Neural crest cell (in vitro differentiated cells): ENCODE measurements at places on chromosomes 6 and 20. TPM values are rescaled to one million over a fixed set of nuclear protein-coding genes. Genes with fewer than 3 reads are reported as not detected.

GRCh38 chr6:64266351-64266821 is 630.8 kb downstream of the PHF3 start:
- DNase-seq: no peak
- no peaks in the 10 kb centered on the region for H3K27me3 ChIP-seq
- no peak overlapping the region for H3K4me3 ChIP-seq
- H3K4me1 ChIP-seq: no peaks in the 10 kb centered on the region
- H3K27ac ChIP-seq: no peak overlapping the region

ATP6V1G2 gene
- total RNA-seq: 3.3 and 5.1 TPM in 2 replicates

BHLHE23 gene
- total RNA-seq: not detected in 2 replicates

- H3K27ac ChIP-seq: no peak overlapping the region
- DNase-seq: no peak
- peaks cover 13% of the 10 kb centered on the region for H3K27me3 ChIP-seq
- no peak overlapping the region for H3K4me3 ChIP-seq
Observed at GRCh38 chr6:20217324-20217855, 5.1 kb upstream of the MBOAT1 start.

PSMB1 gene
- 174 and 175 TPM in 2 replicates for total RNA-seq

NKAIN4 gene
- 42.4 and 44.0 TPM in 2 replicates for total RNA-seq

DNA sequence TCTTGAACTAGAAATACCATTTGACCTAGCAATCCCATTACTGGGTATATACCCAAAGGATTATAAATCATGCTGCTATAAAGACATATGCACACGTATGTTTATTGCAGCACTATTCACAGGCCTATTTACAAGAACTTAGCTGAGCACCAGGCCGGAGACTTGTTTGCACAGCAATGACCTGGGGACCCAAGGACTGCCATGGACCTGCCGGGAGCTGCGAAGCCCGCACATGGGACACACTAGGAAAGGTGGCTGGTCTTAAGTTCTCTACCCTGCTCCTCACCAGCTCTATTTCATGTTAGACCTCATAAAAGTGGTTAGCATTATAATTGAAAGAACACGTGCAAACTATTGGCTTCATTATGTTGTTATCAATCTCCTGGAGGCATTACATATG is 70.4 kb upstream of the CST7 start:
- H3K4me3 ChIP-seq: no peak overlapping the region
- H3K4me1 ChIP-seq: no peaks in the 10 kb centered on the region
- no peaks in the 10 kb centered on the region for H3K36me3 ChIP-seq
- H3K27me3 ChIP-seq: peaks cover 8% of the 10 kb centered on the region
- DNase-seq: no peak

DNA sequence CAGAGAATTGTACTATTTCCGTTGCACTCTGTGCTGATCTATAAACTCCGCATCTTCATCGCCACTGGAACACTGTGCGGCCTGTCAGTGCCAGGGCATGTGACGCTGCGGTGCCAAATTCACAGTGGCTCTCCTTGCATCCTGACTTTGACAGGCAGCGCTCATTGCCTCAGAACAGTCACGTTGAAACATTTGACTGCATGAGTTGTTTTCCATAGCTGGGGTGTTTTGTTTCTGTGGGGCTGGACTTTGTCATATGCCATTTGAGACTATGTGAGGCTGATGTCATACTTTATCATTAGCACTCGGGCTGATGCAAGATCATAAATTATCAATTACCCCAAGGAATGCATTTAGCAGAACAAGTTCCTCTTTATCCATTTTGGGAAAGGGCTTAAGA is 32.7 kb downstream of the CFAP61 start:
- peaks cover 31% of the 10 kb centered on the region for H3K27me3 ChIP-seq
- H3K27ac ChIP-seq: peak overlapping the region; percentile 12
- no peak overlapping the region for H3K4me3 ChIP-seq
- no peaks in the 10 kb centered on the region for H3K4me1 ChIP-seq

SMPDL3A gene
- total RNA-seq: 3.3 and 3.6 TPM in 2 replicates

DNA sequence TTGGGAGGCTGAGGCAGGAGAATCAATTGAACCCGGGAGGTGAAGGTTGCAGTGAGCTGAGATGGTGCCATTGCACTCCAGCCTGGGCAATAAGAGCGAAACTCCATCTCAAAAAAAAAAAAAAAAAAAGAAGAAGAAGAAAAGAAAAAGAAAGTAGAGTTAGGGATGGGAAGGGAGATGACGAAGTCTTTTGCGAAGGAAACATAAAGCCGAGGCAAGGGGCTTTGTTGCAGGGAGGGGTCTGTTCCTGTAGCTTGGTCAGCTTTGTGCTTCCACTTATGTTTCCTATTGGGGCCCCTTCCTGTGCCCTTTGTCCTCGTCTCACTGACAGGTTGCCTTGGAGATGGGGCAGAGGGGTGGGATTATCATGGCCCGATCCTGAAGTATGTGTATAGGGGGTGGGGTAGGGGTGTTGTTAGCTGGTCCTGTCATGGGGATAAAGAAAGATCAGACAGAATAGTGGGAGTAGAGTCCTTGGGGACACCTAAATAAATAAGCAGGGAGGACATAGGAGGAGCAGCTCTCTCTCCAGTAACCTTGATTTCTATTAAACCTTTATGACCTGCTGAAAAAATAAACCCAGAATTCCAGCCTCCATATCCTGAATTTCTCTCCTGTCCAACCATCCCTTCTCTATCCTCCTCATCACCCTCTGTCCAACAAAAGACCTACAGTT is 1.1 kb upstream of the CLIC1 start:
- H3K27me3 ChIP-seq: no peaks in the 10 kb centered on the region
- H3K4me3 ChIP-seq: peak overlapping the region; percentile 93
- peak overlapping the region; percentile 100 for H3K27ac ChIP-seq
- DNase-seq: no peak
- H3K4me1 ChIP-seq: peaks cover 84% of the 10 kb centered on the region

DNA sequence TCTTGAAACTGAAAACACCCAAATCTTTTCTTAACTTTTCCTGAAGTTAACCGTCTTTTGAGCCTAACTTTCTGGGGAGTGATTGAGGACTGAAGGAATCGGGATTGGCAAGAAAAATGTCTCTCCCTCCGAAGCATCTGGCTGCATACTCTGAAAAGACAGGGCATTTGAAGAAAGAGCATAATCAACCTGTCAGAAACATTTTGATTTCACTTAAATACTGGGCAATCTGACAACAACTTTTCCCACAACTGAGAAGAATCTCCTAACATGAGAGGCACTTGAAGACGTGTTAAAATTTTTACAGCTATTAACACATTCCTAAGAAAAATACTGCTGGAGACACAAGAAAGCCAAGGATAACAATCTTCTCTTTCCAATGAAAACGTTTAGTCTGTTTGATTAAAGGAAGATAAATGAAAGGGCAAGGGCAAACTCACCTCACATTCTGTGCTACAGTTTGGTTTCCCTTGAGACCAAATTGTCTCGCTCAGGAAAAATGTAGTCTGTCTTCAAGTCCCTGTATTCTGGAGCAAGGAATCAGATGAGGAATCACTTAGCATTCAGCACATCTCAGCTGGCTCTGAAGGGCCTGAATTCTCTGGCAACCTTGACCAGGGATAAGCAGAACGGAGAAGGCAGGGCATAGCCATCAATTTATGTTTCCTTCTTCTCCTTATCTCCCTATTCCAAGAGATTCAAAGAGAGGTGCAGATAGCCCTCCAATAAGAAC is 76.1 kb downstream of the TBX18 start:
- no peak overlapping the region for H3K27ac ChIP-seq
- no peak for DNase-seq
- H3K36me3 ChIP-seq: no peaks in the 10 kb centered on the region
- no peak overlapping the region for H3K4me3 ChIP-seq
- no peaks in the 10 kb centered on the region for H3K27me3 ChIP-seq

- no peaks in the 10 kb centered on the region for H3K4me1 ChIP-seq
- DNase-seq: no peak
- no peak overlapping the region for H3K27ac ChIP-seq
- no peaks in the 10 kb centered on the region for H3K36me3 ChIP-seq
- no peak overlapping the region for H3K4me3 ChIP-seq
Observed at GRCh38 chr20:23186808-23187207, 100.7 kb upstream of the CD93 start.

SCGN gene
- not detected in 2 replicates for total RNA-seq

DNA sequence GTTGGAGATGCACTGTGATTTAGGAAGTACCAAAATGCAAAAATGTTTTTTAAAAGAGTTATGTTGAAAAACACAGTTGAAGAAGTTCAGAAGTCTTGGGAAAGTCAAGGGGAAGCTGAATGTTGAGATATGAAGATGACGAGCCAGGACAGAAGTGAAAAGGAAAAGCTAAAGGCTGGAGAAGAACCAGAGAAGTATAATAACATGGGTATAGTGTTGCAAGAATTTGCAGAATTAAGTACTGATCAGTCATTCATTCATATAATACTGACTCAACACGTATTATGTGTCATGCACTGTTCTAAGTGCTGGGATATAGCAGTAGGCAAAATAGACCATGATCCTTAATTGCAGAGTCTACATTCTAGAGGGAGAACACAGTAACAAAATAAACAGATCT is 432.8 kb downstream of the CDC5L start:
- no peaks in the 10 kb centered on the region for H3K27me3 ChIP-seq
- peaks cover 6% of the 10 kb centered on the region for H3K36me3 ChIP-seq
- DNase-seq: no peak
- no peak overlapping the region for H3K4me3 ChIP-seq
- no peak overlapping the region for H3K27ac ChIP-seq
- no peaks in the 10 kb centered on the region for H3K4me1 ChIP-seq

MMP24 gene
- 2.8 and 2.9 TPM in 2 replicates for total RNA-seq

GRCh38 chr20:1206366-1207148 is 3.3 kb downstream of the C20orf202 start:
- no peak overlapping the region for H3K27ac ChIP-seq
- H3K4me3 ChIP-seq: no peak overlapping the region
- no peaks in the 10 kb centered on the region for H3K36me3 ChIP-seq
- no peaks in the 10 kb centered on the region for H3K4me1 ChIP-seq
- no peak for DNase-seq

CCN6 gene
- total RNA-seq: not detected in 2 replicates

GRCh38 chr6:83057705-83058321 is 7.8 kb downstream of the UBE3D start:
- no peaks in the 10 kb centered on the region for H3K4me1 ChIP-seq
- H3K36me3 ChIP-seq: no peaks in the 10 kb centered on the region
- H3K4me3 ChIP-seq: no peak overlapping the region
- DNase-seq: peak; percentile 34

DNA sequence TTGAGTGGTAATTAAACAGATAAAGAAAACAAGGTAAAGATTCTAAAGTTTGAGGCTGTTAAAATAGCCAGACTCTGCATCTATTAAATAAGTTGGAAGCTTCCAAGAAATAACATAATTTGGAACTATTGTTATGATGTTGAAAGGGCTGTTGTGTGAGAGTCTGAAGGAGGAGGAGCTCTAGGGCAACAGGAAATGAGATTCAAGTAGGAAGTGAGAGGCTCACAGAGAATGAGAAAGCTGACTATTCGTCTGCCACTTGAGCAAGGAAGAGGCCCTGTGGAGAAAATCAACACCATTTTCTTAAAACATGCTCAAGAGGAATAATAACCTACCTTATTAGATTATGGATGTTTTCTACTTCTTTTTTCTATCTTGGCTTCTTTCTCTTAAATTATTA is 185.2 kb downstream of the SLC24A3 start:
- no peak for DNase-seq
- no peaks in the 10 kb centered on the region for H3K4me1 ChIP-seq
- H3K27me3 ChIP-seq: peaks cover 2% of the 10 kb centered on the region
- H3K36me3 ChIP-seq: peaks cover 10% of the 10 kb centered on the region
- H3K27ac ChIP-seq: no peak overlapping the region

GRCh38 chr6:110180228-110181008 is at the start of gene CDC40:
TSS of gene CDC40 (plus strand) at chr6:110180427. CDS start at chr6:110180445, 18 bp downstream.
- H3K36me3 ChIP-seq: no peaks in the 10 kb centered on the region
- H3K4me1 ChIP-seq: peaks cover 10% of the 10 kb centered on the region
- H3K27me3 ChIP-seq: no peaks in the 10 kb centered on the region
- peak within 1 kb of the TSS; percentile 100 for H3K27ac ChIP-seq
- H3K4me3 ChIP-seq: no peak within 1 kb of the TSS

- H3K4me1 ChIP-seq: no peaks in the 10 kb centered on the region
- no peak overlapping the region for H3K27ac ChIP-seq
- no peak overlapping the region for H3K4me3 ChIP-seq
- H3K27me3 ChIP-seq: no peaks in the 10 kb centered on the region
- H3K36me3 ChIP-seq: peaks cover 9% of the 10 kb centered on the region
Observed at GRCh38 chr6:141426400-141426980, 706.2 kb upstream of the GJE1 start.

- H3K4me3 ChIP-seq: no peak overlapping the region
- H3K36me3 ChIP-seq: no peaks in the 10 kb centered on the region
- H3K4me1 ChIP-seq: peaks cover 45% of the 10 kb centered on the region
- H3K27ac ChIP-seq: no peak overlapping the region
- DNase-seq: no peak
Observed at GRCh38 chr6:113205553-113205952, 651.6 kb upstream of the MARCKS start.

GRCh38 chr6:33426590-33427511 is 7.0 kb downstream of the SYNGAP1 start:
- H3K27me3 ChIP-seq: no peaks in the 10 kb centered on the region
- peaks cover 89% of the 10 kb centered on the region for H3K4me1 ChIP-seq
- peak overlapping the region; percentile 92 for H3K27ac ChIP-seq
- peak overlapping the region; percentile 95 for H3K4me3 ChIP-seq

ANGPT4 gene
- 0.07 TPM in 1 of 2 replicates, not detected in the other for total RNA-seq

DNA sequence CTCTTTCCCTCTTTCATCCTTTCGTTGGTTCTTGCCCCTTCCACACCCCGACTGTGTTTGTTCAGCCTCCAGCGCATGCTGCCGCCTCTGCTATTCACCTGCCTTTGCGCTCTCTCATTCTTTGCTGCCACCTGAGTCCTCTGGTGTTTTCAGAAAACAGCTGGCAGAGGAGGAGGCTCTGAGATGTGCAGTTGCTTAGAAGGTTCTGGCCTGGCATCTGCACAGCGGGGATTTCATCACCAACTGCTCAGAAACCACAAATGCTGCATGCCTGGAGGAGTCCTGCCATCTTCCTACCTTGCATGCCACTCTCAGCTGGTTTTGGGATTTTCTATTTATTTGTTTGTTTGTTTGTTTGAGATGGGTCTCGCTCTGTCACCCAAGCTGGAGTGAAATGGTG is 39.2 kb upstream of the CLDN20 start:
- no peak overlapping the region for H3K27ac ChIP-seq
- no peak overlapping the region for H3K4me3 ChIP-seq
- no peaks in the 10 kb centered on the region for H3K27me3 ChIP-seq
- DNase-seq: no peak

APOBEC2 gene
- not detected in 2 replicates for total RNA-seq

SLC17A2 gene
- not detected in 2 replicates for total RNA-seq

GRCh38 chr6:6703699-6704098 is 115.2 kb downstream of the LY86 start:
- H3K27me3 ChIP-seq: no peaks in the 10 kb centered on the region
- no peak overlapping the region for H3K4me3 ChIP-seq
- no peaks in the 10 kb centered on the region for H3K36me3 ChIP-seq
- no peak overlapping the region for H3K27ac ChIP-seq
- H3K4me1 ChIP-seq: peaks cover 5% of the 10 kb centered on the region
- DNase-seq: no peak

DNA sequence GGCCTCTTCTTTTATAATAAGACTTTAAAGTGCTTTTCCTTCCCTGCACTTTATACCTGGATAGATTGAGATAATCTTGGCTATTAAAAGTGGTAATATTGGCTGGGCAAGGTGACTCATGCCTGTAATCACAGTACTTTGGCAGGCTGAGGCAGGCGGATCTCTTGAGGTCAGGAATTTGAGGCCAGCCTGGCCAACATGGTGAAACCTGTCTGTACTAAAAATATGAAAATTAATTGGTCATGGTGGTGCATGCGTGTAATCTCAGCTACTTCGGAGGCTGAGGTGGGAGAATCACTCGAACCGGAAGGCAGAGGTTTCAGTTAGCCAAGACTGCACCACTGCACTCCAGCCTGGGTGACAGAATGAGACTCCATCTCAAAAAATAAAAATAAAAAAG is 197.1 kb upstream of the RGS17 start:
- no peaks in the 10 kb centered on the region for H3K27me3 ChIP-seq
- no peak overlapping the region for H3K4me3 ChIP-seq
- no peak for DNase-seq
